ENCODE measurements at places on chromosomes 5 and 9. TPM values are rescaled to one million over a fixed set of nuclear protein-coding genes. Genes with fewer than 3 reads are reported as not detected.
A peak's percentile ranks its signal among the peaks of the same experiment; 100 is the strongest.

DNA sequence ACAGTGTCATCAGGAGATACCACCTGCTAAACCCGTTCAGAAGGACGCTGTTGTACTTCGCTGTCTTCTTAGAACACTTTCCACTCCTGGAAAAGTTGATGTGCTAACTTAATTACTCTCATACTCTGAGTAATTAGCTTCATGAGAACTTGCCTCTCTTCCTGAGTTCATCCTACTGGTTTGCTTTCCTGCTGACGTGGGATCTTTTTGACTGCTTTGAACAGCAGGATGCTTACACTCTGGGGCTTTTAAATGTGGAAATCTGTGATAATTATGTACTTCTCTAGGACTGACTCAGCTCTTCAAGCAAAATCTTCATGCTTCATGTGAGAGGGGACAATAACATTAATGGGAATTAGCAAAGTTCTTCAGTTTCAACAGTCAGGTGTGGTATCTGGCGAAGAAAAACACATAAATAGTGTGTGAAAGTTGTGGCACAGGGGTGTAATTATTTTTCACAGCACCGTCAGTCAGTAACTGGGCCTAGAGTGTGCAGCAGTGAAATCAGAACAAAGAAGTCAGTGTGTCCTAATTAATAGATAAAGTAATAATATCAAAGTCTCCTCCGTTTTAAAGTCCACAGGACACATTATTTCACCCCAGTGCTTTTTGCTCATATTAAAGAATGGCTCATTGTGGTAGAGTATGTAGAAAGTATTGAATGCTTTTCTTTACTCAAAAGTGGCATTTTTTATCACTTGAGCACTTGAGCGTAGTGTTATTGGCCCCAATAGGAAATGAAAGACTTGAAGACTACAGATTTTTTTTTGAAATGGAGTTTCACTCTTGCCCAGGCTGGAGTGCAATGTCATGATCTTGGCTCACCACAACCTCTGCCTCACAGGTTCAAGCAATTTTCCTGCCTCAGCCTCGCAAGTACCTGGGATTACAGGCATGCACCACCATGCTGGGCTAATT, 140.9 kb upstream of the DMRT1 start:
- H3K36me3 ChIP-seq, result no peaks in the 10 kb centered on the region
- no peak for DNase-seq

GRCh38 chr9:72538921-72539702, 17.7 kb downstream of the TMC1 start:
- DNase-seq, result no peak
- H3K27me3 ChIP-seq, result no peaks in the 10 kb centered on the region

- H3K4me3 ChIP-seq, result no peak overlapping the region
- H3K27me3 ChIP-seq, result no peaks in the 10 kb centered on the region
- H3K27ac ChIP-seq, result peak overlapping the region; percentile 83
- no peaks in the 10 kb centered on the region for H3K36me3 ChIP-seq
These were observed 56.7 kb downstream of the GADD45G start for GRCh38 chr9:89661391-89661949.

DNA sequence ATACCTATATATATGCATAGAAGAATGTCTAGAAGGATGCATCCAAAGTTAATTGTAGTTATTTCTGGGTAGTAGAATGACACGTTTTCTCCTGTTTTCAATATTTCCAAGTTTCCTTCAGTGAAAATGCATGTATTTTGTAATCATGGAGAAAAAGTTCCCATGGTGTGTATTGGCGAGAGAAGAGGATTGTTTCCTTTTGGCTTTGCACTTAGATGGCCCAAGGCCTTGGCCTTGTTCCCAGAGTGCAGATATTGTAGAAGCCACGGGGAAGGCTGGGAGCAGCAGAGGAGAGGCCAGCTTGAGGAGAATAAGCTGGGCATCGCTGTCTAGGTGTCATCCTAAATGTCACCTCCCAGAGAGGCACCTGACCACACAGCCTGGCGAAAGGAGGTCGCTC, 44.0 kb downstream of the IRF1 start:
- no peaks in the 10 kb centered on the region for H3K27me3 ChIP-seq
- H3K27ac ChIP-seq, result peak overlapping the region; percentile 73
- peaks cover 26% of the 10 kb centered on the region for H3K4me1 ChIP-seq
- no peak overlapping the region for H3K4me3 ChIP-seq
- peak; percentile 66 for DNase-seq

- no peak for DNase-seq
- no peaks in the 10 kb centered on the region for H3K36me3 ChIP-seq
- no peaks in the 10 kb centered on the region for H3K27me3 ChIP-seq
- no peaks in the 10 kb centered on the region for H3K4me1 ChIP-seq
- H3K27ac ChIP-seq, result no peak overlapping the region
These were observed 27.7 kb downstream of the FGD3 start for GRCh38 chr9:92974761-92975755.

GRCh38 chr5:178818094-178818493, 41.7 kb upstream of the ZNF354B start:
- H3K27me3 ChIP-seq, result no peaks in the 10 kb centered on the region
- no peaks in the 10 kb centered on the region for H3K4me1 ChIP-seq
- H3K27ac ChIP-seq, result no peak overlapping the region
- no peak for DNase-seq
- H3K4me3 ChIP-seq, result no peak overlapping the region
- H3K36me3 ChIP-seq, result no peaks in the 10 kb centered on the region

GRCh38 chr5:101435768-101436167, 532.7 kb upstream of the ST8SIA4 start:
- no peaks in the 10 kb centered on the region for H3K27me3 ChIP-seq
- no peak for DNase-seq
- no peak overlapping the region for H3K27ac ChIP-seq
- H3K4me1 ChIP-seq, result no peaks in the 10 kb centered on the region
- H3K4me3 ChIP-seq, result no peak overlapping the region

GRCh38 chr5:34487159-34487879, 168.8 kb upstream of the RAI14 start:
- H3K36me3 ChIP-seq, result no peaks in the 10 kb centered on the region
- H3K4me1 ChIP-seq, result no peaks in the 10 kb centered on the region
- H3K27ac ChIP-seq, result peak overlapping the region; percentile 56
- no peak for DNase-seq

- no peak overlapping the region for H3K27ac ChIP-seq
- H3K4me1 ChIP-seq, result no peaks in the 10 kb centered on the region
- no peaks in the 10 kb centered on the region for H3K27me3 ChIP-seq
- no peak overlapping the region for H3K4me3 ChIP-seq
- no peak for DNase-seq
These were observed 617.6 kb downstream of the IRX1 start for GRCh38 chr5:4212981-4213819.

DNA sequence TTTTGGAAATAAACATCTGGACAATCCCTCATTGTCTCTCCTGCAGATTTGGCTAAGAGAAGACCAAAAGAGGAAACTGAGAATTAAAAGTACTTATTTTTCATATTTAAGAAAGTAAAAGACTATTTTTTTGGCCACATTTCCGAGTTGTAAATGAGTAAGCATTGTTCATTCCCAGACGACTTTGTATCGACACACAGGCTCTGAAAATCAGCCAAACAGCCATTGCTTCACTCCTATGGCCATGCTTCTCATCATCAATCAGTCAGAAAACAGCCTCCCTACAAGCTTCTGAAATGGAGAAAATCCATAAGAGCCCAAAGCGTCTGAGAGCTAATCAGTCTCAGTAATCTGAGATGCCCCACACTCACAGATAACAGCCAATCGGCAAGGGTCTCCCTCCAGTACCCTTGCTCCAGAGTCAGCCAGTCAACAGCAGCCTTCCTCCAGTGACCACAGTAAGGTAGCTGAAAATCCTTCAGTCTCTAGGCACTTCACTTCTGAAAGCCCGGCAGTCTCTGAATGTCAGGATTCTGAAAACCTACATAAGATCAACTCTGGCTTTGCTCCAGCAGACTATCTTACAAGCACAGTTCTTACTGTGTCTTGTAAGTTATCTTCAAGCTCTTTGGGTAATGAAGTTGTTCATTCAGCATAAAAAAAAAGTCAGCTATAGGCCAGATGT, 30.9 kb downstream of the CDO1 start:
- peaks cover 10% of the 10 kb centered on the region for H3K27me3 ChIP-seq
- no peak for DNase-seq
- H3K36me3 ChIP-seq, result no peaks in the 10 kb centered on the region
- H3K4me1 ChIP-seq, result no peaks in the 10 kb centered on the region
- H3K4me3 ChIP-seq, result no peak overlapping the region
- no peak overlapping the region for H3K27ac ChIP-seq

GRCh38 chr5:150901446-150901845, 3.3 kb downstream of the ZNF300 start:
- no peaks in the 10 kb centered on the region for H3K27me3 ChIP-seq
- H3K27ac ChIP-seq, result no peak overlapping the region
- H3K36me3 ChIP-seq, result no peaks in the 10 kb centered on the region
- no peaks in the 10 kb centered on the region for H3K4me1 ChIP-seq
- no peak for DNase-seq
- H3K4me3 ChIP-seq, result no peak overlapping the region

- peak overlapping the region; percentile 8 for H3K27ac ChIP-seq
- no peaks in the 10 kb centered on the region for H3K27me3 ChIP-seq
- H3K4me3 ChIP-seq, result no peak overlapping the region
- H3K36me3 ChIP-seq, result no peaks in the 10 kb centered on the region
- DNase-seq, result peak; percentile 53
- no peaks in the 10 kb centered on the region for H3K4me1 ChIP-seq
These were observed 19.2 kb downstream of the KCTD16 start for GRCh38 chr5:144189800-144190429.

DNA sequence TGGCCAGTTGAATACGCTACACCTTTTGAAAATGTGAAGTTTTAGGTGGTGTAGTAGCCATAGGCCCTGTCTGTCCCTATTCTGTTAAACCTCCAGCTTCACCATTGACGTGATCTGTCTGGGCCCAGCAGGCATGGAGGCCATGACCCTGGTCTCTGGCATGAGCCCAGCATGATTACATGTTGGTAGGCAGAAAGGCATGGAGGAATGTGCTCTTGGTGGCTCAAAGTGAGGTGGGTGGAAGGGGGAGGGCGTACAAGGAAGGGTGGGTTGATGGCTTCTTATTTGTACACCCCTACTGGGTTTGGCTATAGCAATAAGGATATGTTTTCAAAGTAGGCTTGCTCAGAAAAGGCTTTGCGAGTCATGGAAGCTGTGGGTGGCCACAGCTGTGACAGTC, 23.7 kb downstream of the RALGPS1 start:
- H3K27me3 ChIP-seq, result no peaks in the 10 kb centered on the region
- DNase-seq, result no peak
- no peak overlapping the region for H3K27ac ChIP-seq
- no peaks in the 10 kb centered on the region for H3K36me3 ChIP-seq
- H3K4me3 ChIP-seq, result no peak overlapping the region
- H3K4me1 ChIP-seq, result no peaks in the 10 kb centered on the region

- peak overlapping the region; percentile 50 for H3K27ac ChIP-seq
- DNase-seq, result no peak
- H3K36me3 ChIP-seq, result no peaks in the 10 kb centered on the region
- no peak overlapping the region for H3K4me3 ChIP-seq
- H3K4me1 ChIP-seq, result peaks cover 15% of the 10 kb centered on the region
These were observed 365.3 kb downstream of the BNC2 start for GRCh38 chr9:16505199-16505598.

LRRC19 gene
- total RNA-seq, result 79.1 TPM

KCNN2 gene
- total RNA-seq, result 0.16 TPM

SCGB3A2 gene
- not detected for total RNA-seq

FAM163B gene
- total RNA-seq, result not detected

ADAMTSL2 gene
- total RNA-seq, result 2.2 TPM

SPINK5 gene
- total RNA-seq, result 7.1 TPM

TICAM2 gene
- 1.1 TPM for total RNA-seq

OMD gene
- 0.80 TPM for total RNA-seq

WDR41 gene
- 1.1 TPM for total RNA-seq

GABRA6 gene
- total RNA-seq, result not detected

MAP1B gene
- 46.3 TPM for total RNA-seq

ANKRD18A gene
- 10.7 TPM for total RNA-seq

PAEP gene
- total RNA-seq, result not detected

Measured in transverse colon (tissue), 4 donors.